ENCODE measurements at places on chromosomes 5 and 9. TPM values are rescaled to one million over a fixed set of nuclear protein-coding genes. Genes with fewer than 3 reads are reported as not detected.
A peak's percentile ranks its signal among the peaks of the same experiment; 100 is the strongest.

GRCh38 chr5:89213573-89213972 is 330.6 kb upstream of the MEF2C start:
- H3K27ac ChIP-seq, result no peak overlapping the region
- H3K4me3 ChIP-seq, result no peak overlapping the region
- peak; percentile 68 for DNase-seq

DNA sequence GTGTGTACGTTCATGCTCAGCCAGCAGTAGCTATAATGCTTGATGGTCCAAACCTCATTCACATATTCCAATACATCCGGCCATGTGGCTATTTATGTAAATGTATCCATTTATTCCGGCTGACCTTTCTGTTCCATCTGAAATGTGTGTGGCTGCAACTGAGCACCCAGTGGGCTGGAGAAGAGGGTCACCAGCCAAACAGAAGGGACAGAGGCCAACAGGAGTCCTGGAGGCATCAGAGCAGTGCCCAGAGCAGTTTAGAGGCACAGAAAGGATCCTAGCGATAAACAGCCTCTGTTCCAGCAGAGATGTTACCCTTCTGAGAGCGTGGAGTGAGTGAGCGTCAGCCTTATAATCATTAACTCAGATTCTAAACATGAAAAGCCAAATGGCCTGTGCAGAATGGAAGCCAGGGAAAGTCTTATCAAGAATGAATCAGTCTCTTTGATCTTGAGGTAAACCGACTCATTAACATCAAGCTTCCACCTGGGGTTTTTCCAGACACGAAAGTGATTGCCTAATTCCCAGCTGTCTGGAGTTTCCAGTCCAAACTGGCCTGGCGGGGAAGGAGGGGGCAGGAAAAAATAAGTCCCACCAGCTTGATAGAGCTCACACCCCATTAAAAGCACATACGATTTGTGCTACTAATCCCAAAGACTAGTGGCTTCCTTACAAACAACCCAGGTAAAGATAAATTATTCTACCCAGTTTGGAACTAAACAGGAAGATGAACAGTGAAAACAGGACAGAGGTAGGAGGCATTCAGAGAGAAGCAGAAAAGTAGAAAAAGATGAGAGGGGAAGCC is 55.7 kb downstream of the SUSD1 start:
- H3K27me3 ChIP-seq, result no peaks in the 10 kb centered on the region
- no peak for DNase-seq
- no peaks in the 10 kb centered on the region for H3K4me1 ChIP-seq
- no peak overlapping the region for H3K27ac ChIP-seq
- no peak overlapping the region for H3K4me3 ChIP-seq
- peaks cover 20% of the 10 kb centered on the region for H3K36me3 ChIP-seq

ARL14EPL gene
- total RNA-seq, result not detected

DNA sequence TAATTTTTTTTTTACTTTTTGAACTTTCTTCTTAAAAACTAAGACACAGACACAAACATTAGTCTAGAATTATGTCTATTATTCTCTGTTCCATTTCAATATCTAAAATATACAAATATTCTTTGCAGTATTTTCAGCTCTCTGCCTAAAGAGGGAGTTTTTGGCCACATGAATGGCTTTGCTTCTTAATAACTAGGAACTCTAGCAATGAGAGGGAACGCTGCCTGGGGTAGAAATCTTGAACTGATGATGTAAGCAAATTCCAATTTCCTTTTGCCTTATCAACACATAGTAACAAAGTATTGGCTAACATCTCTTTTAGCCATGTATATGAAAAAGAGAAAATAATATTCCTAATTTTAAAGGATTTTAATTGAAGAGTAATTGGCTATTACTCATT is 51.9 kb downstream of the SLC25A46 start:
- no peak overlapping the region for H3K27ac ChIP-seq
- no peaks in the 10 kb centered on the region for H3K27me3 ChIP-seq
- H3K4me3 ChIP-seq, result no peak overlapping the region
- no peaks in the 10 kb centered on the region for H3K36me3 ChIP-seq
- H3K4me1 ChIP-seq, result no peaks in the 10 kb centered on the region

DNA sequence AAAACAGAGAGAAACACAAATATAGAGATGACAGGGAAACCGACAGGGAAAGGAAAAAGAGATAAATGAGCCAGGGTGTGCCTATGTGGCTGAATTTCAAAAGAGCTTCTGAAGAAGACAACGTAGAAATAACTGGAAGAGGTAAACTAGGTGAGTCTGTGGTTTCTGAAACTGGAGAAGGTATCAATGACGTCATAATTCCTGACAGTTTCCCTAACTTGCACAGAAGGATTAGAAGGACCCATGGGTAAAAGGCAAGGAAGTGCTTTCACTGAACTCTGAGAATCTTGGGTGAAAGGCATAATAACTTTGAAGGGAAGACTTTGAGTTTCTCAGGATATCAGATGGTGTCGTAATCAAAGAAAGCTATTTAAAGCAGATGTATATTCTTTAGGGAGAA is 790.8 kb upstream of the NUDT12 start:
- H3K27ac ChIP-seq, result no peak overlapping the region
- H3K4me3 ChIP-seq, result no peak overlapping the region
- no peaks in the 10 kb centered on the region for H3K27me3 ChIP-seq
- no peaks in the 10 kb centered on the region for H3K4me1 ChIP-seq

GRCh38 chr9:32419921-32420320 is 35.5 kb downstream of the ACO1 start:
- H3K4me1 ChIP-seq, result no peaks in the 10 kb centered on the region
- no peak overlapping the region for H3K27ac ChIP-seq
- H3K27me3 ChIP-seq, result no peaks in the 10 kb centered on the region
- DNase-seq, result no peak
- H3K36me3 ChIP-seq, result peaks cover 99% of the 10 kb centered on the region

GRCh38 chr5:170173227-170173626 is 59.6 kb upstream of the C5orf58 start:
- H3K36me3 ChIP-seq, result no peaks in the 10 kb centered on the region
- H3K4me3 ChIP-seq, result no peak overlapping the region
- H3K4me1 ChIP-seq, result no peaks in the 10 kb centered on the region

DDX4 gene
- total RNA-seq, result not detected

GRCh38 chr5:87127426-87127825 is 140.3 kb upstream of the RASA1 start:
- H3K4me3 ChIP-seq, result no peak overlapping the region
- H3K4me1 ChIP-seq, result no peaks in the 10 kb centered on the region

EGFLAM gene
- total RNA-seq, result 7.5 TPM

RBM22 gene
- total RNA-seq, result 41.2 TPM

DNA sequence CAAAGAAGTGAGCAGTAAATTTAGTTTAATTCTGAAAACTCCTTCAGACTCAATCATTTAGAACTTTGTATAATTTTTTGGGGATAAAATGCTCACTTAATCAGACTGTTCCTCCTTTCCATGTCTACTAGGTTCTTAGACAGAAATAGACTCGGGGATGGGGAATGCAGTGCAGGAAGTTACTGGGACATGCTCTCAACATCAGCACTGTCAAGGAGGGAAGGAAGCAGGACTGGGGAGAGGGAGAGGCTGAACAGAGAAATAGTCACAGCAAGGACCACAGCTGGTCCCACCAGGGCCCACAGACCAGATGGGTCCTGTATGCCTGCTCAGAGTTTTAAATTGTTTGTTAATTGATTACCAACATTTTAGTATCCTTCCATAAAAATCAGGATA is 310.1 kb upstream of the MSX2 start:
- no peak overlapping the region for H3K4me3 ChIP-seq
- H3K36me3 ChIP-seq, result no peaks in the 10 kb centered on the region
- DNase-seq, result no peak
- no peaks in the 10 kb centered on the region for H3K4me1 ChIP-seq

DNA sequence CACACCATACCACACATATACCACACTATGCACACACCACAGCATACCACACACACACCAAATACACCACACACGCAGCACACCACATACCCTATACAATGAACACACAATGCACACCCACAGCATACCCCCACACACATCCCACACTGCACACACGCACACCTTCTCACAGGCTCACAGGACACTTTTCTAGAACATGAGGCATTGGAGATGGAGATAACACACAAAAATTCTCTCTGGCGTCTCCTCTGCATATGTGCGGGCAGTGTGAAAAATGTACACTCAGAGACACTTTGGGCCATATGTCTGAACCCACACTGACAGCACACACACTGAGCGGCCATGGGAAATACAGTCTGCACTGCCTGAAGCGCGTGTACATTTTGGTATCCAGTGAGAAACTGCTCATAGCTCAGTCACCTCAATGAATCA is 278.1 kb downstream of the GADD45G start:
- no peak for DNase-seq
- H3K36me3 ChIP-seq, result no peaks in the 10 kb centered on the region
- H3K4me3 ChIP-seq, result no peak overlapping the region
- no peak overlapping the region for H3K27ac ChIP-seq

GRCh38 chr5:126897851-126898630 is 121.1 kb downstream of the LMNB1 start:
- H3K36me3 ChIP-seq, result peaks cover 17% of the 10 kb centered on the region
- no peaks in the 10 kb centered on the region for H3K4me1 ChIP-seq
- no peaks in the 10 kb centered on the region for H3K27me3 ChIP-seq
- no peak overlapping the region for H3K4me3 ChIP-seq
- no peak overlapping the region for H3K27ac ChIP-seq

GRCh38 chr5:17000291-17000939 is 64.3 kb upstream of the MYO10 start:
- no peaks in the 10 kb centered on the region for H3K36me3 ChIP-seq
- H3K27ac ChIP-seq, result no peak overlapping the region
- no peak for DNase-seq
- no peak overlapping the region for H3K4me3 ChIP-seq
- no peaks in the 10 kb centered on the region for H3K27me3 ChIP-seq

DNA sequence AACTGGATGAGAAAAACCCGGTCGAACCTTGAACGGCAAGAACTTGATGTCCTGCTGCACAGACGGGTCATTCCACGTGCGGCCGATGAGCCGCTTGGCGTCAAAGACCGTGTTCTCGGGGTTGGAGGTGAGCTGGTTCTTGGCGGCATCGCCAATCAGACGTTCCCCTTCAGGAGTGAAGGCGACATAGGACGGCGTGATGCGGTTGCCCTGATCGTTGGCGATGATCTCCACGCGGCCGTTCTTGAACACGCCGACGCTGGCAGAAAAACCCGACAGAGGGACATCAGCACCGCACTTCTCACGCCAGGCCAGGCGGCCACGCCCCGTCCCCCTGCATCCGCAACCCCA is 519 bp downstream of the HSPA5 start:
- no peak for DNase-seq
- H3K4me3 ChIP-seq, result peak overlapping the region; percentile 94
- H3K27ac ChIP-seq, result peak overlapping the region; percentile 97
- H3K36me3 ChIP-seq, result peaks cover 44% of the 10 kb centered on the region
- H3K4me1 ChIP-seq, result peaks cover 51% of the 10 kb centered on the region

DNA sequence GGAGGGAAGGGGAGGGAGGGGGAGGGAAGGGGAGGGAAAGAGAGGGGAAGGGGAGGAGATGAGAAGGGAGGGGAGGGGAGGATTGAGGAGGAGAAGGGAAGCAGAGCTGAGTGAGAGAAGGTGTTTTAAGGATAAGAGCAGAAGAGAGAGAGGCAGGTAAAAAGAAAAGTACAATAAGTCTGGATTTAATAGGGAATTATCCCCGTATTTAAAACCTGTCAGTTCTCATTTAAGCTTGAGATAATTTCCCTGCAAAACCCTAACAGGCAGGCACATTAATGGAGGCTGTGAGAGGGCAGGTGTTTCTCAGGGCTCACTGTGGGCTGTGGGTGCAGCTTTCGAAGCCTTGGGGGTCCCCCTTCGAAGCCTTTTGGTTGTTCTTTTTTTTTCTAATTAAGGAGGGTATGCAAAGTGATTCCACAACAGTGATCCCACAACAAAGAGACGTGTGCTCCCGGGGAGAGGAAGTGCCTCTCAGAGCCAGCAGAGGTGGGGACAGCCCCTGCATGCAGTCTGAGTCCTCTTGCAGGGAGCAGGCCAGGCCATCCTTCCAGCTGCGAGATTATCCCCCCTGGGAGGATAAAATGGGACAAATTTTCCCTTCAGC is 317.9 kb upstream of the IRX1 start:
- no peaks in the 10 kb centered on the region for H3K36me3 ChIP-seq
- no peaks in the 10 kb centered on the region for H3K4me1 ChIP-seq
- DNase-seq, result no peak

PCDHGB3 gene
- total RNA-seq, result 10.2 TPM

- no peak overlapping the region for H3K4me3 ChIP-seq
- H3K27ac ChIP-seq, result no peak overlapping the region
- no peak for DNase-seq
- no peaks in the 10 kb centered on the region for H3K27me3 ChIP-seq
These were observed 74.3 kb downstream of the SMIM15 start for GRCh38 chr5:61087921-61088320.

DNA sequence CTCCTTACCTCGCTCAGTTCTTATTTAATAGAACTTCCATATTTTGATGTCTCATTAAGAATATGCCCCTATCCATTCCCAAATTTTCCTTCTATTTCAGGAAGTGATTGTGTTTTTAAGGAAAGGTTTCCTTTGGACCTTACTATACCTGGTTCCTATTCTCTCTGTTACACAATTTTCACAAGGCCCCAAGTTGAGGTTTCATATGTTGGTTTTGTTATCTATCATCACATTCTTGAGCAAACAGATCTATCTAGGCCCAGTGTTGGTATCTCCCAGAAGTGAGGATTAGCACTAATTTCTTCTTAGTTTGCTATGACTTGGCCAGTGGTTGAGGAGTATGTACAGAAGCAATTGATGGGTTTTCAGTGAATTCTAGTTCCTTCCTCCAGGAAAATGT is 41.5 kb downstream of the ALG2 start:
- DNase-seq, result no peak
- peaks cover 8% of the 10 kb centered on the region for H3K4me1 ChIP-seq
- no peak overlapping the region for H3K27ac ChIP-seq
- no peaks in the 10 kb centered on the region for H3K36me3 ChIP-seq
- no peak overlapping the region for H3K4me3 ChIP-seq

DNA sequence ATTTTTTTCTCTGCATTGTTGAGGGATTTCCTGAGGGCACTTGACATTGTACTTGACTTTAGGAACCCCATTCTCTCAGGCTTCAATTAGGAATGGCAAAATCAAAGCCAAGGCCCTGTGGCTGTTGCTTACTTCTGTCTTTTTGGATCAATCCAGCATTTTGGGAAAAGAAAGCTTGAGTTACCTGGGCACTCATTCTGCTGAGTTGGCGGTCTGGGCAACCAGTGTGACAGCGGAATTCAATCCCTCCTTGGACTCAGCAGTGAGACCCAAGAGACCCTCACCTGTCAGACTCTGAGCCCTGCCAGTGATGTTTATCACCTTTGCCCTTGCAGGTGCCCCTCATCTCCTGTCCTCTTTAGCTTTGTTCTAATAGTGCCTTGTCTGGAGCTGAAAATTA is 225.3 kb downstream of the PAPPA start:
- no peaks in the 10 kb centered on the region for H3K36me3 ChIP-seq
- H3K27me3 ChIP-seq, result no peaks in the 10 kb centered on the region
- no peak overlapping the region for H3K4me3 ChIP-seq
- no peaks in the 10 kb centered on the region for H3K4me1 ChIP-seq

GRCh38 chr5:122195802-122196394 is 66.6 kb downstream of the ZNF474 start:
- no peak overlapping the region for H3K27ac ChIP-seq
- no peak for DNase-seq
- no peaks in the 10 kb centered on the region for H3K4me1 ChIP-seq
- no peak overlapping the region for H3K4me3 ChIP-seq

- H3K27ac ChIP-seq, result no peak overlapping the region
- H3K36me3 ChIP-seq, result no peaks in the 10 kb centered on the region
- DNase-seq, result no peak
- no peaks in the 10 kb centered on the region for H3K4me1 ChIP-seq
These were observed 40.8 kb downstream of the COL27A1 start for GRCh38 chr9:114196117-114196516.

PCDHB12 gene
- 2.4 TPM for total RNA-seq
